Tongue (tissue), 3 donors: ENCODE measurements at places on chromosomes 1 and 21. TPM values are rescaled to one million over a fixed set of nuclear protein-coding genes. Genes with fewer than 3 reads are reported as not detected.

- DNase-seq: peak; percentile 27
Measured at GRCh38 chr1:25771221-25772114, 28.5 kb upstream of the SELENON start.

DNA sequence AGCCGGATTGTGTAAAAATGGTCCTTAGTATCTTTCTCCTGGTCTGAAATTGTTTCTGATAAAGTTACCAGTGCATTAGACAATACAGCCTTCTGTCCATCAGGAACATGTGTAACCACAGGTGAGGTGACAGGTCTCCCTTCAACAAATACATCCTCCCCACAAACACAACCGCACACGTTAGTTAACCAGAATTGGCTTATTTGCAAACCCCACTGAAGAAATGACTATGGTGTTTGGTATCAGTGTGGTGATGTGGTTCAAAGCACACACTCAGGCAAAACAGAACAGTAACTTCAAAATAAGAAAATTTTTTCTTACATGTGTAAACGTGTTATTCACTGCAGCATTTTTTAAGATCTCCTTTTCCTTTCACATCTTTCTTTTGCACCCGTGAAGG is 517.2 kb upstream of the NR5A2 start:
- no peak for DNase-seq

LEMD1 gene
- not detected for total RNA-seq

OR2L13 gene
- total RNA-seq: not detected
